HT1080 (cell line): ENCODE measurements at places on chromosomes 4 and X.
A peak's percentile ranks its signal among the peaks of the same experiment; 100 is the strongest.

DNA sequence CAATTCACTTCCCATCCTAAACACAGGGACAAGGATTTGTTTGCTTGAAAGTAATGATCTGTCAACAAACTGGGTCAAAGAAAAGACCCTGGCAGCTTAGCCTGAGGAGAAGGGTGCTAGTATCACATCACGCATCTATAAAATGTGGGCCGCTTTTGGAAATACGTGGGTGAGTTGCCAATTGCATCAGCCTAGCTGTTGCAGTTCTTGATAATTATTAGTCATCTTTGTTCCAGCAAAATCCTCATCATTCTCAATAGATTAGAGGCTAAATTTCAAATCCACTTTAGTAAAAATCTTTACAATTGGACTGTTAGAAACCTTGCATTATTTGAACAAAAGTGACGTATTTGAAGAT is 33.6 kb upstream of the TAPT1 start:
- DNase-seq = no peak

DNA sequence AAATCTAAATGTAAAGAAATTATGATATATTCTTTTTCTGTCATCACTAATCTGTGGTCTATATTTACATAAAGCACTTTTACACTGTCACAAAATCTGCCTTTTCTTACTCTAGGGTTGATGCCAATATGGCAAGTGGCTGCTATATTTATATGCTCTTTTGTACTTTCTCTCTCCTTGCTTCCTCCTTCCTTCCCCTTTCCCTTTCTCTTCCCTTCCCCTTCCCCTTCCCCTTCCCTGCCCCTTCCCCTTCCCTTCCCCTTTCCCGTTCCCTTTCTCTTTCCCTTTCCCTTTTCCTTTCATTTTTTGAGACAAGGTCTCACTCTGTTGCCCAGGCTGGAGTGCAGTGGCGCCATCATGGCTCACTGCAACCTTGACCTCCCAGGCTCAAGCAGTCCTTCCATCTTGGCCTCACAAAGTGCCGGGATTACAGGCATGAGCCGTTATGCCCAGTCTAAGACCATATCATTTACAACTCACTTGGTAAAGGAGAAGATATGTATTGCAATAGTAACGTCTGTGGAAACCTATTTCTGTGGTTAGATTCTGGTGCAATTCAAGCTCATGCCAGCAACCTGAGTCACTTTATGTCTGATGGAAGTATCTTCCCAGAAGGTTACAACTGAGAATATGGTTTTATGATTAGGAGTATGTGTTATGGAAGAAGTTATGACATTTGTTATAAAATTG is 13.9 kb upstream of the PLAC8 start:
- DNase-seq = peak; percentile 82

DNA sequence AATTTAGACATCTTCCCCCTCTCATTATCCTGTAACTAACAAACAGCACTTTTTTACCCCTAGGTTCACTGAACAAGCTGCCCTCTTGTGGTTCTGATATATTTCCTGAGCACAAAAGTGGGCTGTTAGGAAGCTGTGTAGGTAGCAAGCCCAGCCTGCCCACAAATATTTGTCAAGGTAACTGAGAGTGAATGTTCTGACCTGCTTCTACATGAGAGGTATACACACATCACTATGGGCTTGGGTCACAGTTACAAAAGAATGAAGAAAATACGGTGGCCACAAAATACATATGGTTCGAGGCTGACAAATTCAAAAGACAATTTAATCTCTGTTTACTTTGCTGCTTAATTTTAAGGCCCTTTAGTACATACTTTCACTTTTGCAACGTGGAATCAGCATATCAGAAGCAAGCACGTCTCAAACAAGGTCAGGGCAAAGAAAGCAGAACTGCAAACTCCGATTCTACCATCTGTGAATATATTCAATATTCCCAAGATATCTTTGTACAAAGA is 78.7 kb downstream of the RBM47 start:
- no peak for DNase-seq

DNA sequence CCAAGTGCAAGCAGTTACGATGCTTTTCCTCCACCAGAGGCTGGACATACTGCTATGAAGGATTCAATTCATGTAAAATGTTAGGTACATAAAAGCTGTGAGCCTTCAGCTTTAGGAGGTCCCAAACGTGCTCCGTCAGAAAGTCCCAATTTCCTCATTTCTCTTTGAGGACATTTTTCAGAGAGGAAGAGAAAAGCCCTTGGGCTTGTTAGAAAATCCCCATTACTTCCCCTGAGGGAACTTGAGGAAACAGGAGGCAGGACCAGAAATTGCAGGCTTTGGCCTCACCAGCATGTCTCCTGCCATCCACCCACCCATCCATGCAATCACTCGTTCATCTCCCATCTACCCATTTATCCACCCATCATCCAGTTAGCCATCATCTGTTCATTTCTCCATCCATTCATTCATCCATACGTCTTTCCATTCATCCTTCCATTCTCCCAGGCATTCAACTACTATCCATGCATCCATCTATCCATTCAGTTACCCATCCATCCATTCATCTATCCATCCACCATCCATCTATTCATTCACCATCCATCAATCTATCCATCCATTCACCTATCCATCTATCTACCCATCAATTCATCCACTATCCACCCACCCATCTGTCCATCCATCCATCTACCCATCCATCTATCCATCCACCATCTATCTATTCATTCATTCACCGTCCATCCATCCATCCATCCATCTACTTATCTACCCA is 223.5 kb downstream of the AFAP1 start:
- no peak for DNase-seq

DNA sequence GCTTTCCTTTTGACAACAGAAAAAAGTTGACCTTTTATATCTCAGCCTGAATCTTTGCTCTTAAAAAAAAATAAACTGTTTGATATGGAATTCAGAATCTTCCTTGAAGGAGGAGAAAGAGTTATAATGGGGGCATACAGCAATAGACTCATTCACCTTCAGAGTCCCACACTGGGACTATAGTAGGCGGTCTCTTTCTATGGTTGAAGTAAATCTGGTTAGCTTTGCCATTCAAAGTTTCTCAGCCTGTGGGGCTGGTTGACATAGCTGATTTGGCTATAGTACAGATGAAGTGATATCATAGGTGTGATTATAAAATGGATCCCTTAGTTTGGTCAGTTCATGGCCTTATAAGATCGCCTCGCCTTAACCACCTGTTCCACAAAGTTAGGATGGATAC is 156.2 kb downstream of the SH2D1A start:
- DNase-seq = no peak

- peak; percentile 1 for DNase-seq
Observed at GRCh38 chrX:49309401-49309981, 6.0 kb downstream of the GAGE10 start.

DNA sequence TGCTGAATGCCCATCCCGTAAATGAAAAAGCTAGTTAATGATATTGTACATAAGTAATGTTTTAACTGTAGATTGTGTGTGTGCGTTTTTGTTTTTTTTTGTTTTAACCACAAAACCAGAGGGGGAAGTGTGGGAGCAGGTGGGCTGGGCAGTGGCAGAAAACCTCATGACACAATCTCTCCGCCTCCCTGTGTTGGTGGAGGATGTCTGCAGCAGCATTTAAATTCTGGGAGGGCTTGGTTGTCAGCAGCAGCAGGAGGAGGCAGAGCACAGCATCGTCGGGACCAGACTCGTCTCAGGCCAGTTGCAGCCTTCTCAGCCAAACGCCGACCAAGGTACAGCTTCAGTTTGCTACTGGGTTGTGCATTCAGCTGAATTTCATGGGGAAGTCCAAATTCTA is at the start of gene SPP1:
SPP1 (plus strand) TSS at position 249 of the 400 bp plus-strand sequence. CDS start 1,182 bp downstream, outside the sequence.
- DNase-seq = peak; percentile 79
